ENCODE measurements at places on chromosomes 13 and 19.

DNA sequence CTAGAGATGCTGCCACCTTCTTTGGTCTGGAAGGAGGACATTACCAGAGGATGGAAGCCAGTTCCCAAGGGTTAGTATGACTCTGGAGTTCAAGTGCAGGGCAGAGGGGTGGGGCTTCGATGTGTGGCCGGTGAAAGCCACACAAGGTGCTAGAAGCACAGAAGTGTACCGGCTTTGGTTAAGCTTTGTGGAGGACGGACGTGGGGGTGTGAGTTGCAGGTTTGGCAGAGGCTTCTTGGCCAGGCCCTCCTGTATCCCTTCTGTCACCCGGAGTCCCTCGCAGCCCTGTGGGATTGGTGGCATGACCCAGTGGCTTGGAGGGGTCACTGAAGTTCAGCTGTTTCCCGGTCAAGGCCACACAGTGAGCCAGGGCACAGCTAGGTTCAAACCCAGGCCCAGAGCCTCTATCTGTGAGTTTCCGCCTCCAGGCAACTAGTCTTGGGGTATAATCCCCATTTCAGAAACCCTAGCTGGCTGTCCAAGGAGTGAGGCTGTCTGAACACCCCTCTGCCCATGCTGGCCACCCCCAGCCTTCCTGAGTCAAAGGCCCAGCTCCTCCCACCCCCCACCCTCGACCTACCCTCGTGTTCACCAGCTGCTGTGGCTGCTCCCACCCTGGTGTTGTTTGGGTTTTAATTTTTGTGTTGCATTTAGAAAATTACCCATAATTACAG is 4.6 kb upstream of the SSBP4 start:
- DNase-seq: no peak

GRCh38 chr19:397941-398706 is 10.8 kb downstream of the C2CD4C start:
- no peak for DNase-seq

- no peak for DNase-seq
Observed at GRCh38 chr13:74052402-74052928, 81.7 kb downstream of the KLF12 start.

DNA sequence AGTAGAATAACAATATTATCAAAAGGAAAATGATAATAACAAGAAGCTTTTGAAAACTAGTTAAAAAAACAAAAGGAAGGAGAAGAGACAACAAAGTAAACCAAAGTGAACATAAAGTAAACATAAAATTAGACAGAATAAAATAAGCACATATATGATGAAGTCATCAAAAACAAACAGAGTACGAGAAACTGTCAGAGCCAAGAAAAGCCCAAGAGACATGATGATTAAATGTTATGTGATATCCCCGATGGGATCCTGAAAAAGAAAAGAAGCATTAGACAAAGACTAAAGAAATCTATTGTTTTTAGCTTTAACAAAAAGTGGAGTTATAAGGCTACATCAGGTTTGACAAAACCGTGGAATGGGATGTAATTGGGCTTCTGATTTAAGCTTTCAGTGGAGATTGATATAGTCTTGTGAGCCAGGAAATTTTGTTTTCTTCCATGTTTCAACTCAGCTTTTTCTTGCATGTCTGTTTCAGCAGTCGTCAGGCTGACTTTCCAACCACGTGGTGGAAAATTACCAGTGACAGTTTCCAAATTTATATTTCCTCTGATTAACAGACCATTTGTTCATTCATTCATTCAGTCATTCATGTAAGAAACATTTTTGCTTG is 64.9 kb downstream of the KL start:
- DNase-seq: no peak

DNA sequence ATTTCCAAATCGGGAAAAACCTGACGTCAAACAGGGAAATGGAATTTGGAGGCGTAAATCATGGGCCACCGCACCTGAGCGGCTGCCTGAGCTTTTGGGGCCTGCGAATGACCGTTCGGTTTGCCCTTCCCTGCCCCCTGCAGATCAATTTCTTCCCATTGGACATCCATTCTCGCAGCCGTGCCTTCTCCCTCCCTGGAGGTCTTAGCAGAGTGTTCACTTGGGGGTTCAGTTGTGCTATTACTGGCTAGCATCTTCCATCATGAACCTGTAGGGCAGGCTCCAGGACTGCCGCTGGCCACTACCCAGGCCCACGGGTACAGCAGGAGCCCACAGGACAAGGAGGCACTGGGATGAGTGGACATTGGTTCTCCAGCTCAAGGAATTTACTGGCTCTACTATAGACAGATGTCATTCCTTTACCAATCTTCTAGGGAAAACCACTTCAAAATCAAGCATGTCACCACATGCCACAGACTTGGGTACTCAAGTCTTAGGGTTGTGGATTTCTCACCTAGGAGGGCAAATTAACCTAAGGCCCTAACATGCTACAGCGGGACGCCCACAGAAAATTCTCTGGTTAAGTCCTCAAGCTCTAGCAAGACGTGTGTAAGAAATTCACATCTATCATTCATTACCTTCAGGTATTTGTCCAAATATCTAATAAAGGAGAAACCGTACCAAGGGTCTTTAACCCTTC is 75.5 kb downstream of the COL4A1 start:
- no peak for DNase-seq

DNA sequence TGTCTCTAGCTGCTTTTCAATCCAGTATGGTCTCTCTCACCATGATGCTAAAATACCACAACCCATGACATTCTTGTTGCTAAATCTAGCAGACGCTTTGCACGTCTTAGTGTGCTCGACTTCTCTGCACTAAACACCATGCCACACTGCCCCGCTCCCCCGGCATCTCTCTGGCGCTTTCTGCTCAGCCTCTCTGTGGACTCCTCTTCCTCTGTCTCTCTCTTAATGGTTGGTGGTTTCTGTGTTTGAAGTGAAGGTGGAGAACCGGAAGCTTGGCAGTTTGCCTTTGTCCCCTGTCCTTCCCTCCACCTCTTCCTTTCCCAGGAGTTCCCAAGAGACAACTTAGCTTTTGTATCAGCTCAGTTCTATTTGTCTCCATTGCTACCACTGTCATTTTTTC is 8.8 kb downstream of the ERCC5 start:
- no peak for DNase-seq

- DNase-seq: no peak
Observed at GRCh38 chr13:46834657-46835056, 37.7 kb upstream of the ESD start.

- no peak for DNase-seq
Observed at GRCh38 chr19:17090583-17090982, 15.0 kb downstream of the MYO9B start.

DNA sequence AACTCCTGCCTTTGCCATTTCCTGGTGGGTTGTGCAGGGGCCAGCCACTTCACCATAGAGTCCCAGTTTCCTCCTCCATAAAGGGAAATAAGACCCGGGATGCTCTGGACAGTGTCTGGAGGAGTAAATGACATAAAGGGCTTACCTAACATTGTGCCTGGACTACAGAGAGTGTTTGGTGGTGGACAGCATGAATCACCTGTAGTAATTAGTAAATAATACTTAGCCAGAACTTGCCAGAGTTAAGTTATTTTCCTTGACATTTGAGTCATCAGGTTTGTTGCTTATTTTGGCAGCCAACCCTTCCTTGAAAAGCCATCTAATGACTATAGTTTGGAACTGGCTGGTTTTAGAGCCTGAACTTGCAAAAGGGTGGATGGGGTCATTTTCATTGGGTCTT is 159.2 kb downstream of the SLC7A1 start:
- DNase-seq: no peak

DNA sequence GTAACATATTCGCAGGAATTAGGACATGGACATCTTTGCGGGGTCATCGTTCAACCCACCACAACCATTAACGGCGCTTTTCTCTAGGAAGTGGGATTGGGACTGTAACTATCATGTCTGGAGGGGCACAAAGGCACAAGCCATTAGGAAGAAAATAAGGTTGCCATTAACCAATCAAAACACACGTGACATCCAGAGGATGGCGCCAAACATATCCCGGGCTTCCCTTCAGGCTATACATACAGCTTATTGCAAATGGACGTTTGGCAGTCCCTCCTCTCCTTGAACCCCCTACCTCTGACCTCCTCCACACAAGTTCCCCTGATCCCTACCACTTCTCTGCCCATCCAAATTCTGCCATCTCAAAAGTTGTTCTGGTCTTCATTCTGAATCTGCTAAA is 26.6 kb upstream of the GSX1 start:
- DNase-seq: no peak

GRCh38 chr13:45851171-45851921 is at the start of gene SIAH3:
Gene SIAH3, minus strand, starts transcription at chr13:45851753. Its CDS starts 124 bp downstream, at chr13:45851629.
- DNase-seq: no peak

- DNase-seq: no peak
Observed at GRCh38 chr19:11013771-11014170, 52.9 kb downstream of the SMARCA4 start.

All from C1 segment of cervical spinal cord (tissue), 14 donors.